Left cardiac atrium (tissue), 4 donors: ENCODE measurements at places on chromosomes 4 and X. TPM values are rescaled to one million over a fixed set of nuclear protein-coding genes. Genes with fewer than 3 reads are reported as not detected.

GRCh38 chr4:48350871-48351270 is 9.5 kb downstream of the SLAIN2 start:
- no peak for DNase-seq

DNA sequence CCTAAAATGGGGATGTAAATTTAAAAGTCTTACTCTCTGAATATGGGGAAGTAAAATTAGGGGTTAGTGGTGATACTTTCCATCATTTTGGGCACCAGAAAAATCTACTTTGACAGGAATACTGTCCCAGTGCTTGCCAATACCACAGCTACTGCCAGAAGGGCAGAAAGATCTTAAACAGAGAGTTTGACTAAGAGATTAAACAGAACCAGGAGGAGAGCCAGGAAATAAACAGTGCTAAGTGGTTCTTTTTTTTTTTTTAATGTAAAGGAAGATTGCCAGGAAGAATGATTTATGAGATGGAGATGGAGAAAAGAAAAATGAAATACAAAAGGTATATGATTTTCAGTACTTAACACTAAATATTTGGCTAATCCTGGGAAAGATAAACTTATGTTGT is 126.8 kb downstream of the RTL3 start:
- no peak for DNase-seq

DNA sequence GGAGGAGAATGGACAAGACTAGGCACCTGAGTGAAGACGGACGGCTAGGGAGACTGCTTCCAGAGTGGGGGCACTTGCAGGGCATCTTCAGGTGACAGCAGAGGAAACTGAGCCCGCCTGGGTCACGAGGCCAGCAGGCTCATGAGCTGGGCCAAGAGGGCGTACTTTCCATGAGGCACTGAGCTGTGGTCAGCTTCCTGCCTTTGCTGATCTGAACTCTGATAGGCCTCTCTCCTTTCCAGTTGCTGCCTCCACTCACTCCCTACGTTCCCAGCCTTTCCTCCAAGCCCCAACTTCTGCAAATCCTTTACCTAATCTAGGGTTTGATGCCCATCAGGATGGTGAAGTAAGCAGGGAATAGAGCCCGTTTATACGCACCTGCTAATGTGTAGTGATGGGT is 1.4 kb upstream of the L1CAM start:
- DNase-seq = no peak

DNA sequence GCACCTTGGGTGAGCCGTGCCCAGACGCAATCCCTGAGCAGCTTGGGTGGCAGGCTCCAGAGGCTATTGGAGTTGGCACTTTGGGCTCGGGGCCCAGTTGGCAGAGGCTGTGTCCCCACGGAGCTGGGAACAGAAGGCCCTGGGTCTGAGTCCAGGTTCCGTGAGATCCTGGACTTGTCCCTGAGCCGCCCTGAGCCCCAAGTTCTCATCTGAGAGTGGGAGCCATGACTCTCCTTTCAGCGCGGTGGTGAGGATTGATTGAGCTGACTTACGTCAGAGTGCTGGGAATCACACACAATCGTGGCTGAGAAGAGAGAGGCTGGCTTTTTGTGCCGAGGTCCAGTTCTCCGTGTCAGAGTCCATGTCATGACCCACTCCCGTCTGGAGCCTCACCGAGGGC is 98.0 kb downstream of the PSAPL1 start:
- no peak for DNase-seq

- peak; percentile 39 for DNase-seq
Measured at GRCh38 chr4:124337874-124338273, 374.7 kb downstream of the ANKRD50 start.

The TCEAL6 gene
- not detected for total RNA-seq

The PRDM8 gene
- total RNA-seq = 2.0 TPM

The RADX gene
- total RNA-seq = 1.2 TPM

The S100G gene
- total RNA-seq = not detected
